Activated CD4-positive, alpha-beta T cell treated with anti-CD3 and anti-CD28 coated beads, Interleukin-2, amount 50 U/mL, for 48 hours (primary cell): ENCODE measurements at places on chromosomes 12 and 14.
A peak's percentile ranks its signal among the peaks of the same experiment; 100 is the strongest.

GRCh38 chr12:124165695-124166094, 129.2 kb upstream of the RFLNA start:
- no peak for DNase-seq

DNA sequence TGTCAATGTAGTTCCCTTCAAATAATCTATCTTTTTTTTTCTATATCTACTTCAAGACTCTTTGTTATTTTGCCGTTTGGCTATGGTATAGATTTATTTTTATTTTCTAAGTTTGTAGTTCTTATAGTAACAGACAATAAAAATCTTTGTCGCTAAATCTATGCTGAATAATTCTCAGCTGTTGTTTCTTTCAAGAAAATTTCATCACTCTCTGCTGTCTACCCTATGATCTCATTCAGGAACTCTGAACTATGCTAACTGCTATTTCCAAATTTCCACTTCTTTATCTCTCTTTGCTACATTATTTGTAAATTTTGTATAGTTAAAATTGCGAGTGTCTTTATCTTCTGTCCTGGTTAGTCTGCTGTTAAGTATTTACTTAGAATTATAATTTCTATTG, 353.6 kb downstream of the LRFN5 start:
- no peak for DNase-seq

DNA sequence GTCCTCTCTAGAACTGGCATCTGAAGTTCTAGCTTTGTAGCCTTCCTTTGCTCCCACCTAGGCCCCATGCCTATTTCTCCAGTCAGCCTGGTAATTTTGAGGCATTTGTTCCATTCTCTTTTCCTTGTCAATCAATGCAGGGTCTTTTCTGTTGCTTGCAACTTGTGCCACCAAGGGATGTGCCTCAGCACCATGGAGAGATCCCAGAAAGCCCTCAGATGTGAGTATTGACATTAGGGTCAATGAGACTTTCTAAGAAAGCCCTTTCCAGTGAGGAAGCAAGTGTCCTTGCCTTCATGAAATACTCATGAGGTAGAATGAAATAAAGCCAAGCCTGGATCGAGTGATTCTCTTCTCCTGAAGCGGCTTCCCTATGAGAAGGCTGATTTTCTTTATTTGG, 213.9 kb downstream of the SLC15A4 start:
- DNase-seq = no peak

GRCh38 chr12:77837876-77838291, 7.2 kb downstream of the NAV3 start:
- DNase-seq = no peak

DNA sequence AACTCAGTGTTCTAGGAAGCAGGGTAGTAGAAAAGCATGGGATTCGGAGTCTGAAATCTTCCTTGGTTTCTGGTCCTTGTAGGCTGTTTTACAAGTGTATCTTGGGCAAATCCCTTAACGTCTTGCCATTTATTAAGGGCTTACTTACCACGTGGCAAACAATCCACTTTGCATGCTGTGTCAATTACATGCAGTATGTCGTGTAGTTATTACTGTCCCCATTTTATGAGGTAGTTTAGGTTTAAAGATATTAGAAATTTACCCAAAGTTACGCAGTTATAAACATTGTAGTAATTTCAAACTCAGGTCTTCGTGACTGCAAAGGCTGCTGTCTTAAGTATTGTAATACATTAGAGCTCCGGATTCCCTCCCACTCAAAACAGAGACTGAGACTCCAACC, 1.5 kb upstream of the NOVA1 start:
- DNase-seq = no peak

DNA sequence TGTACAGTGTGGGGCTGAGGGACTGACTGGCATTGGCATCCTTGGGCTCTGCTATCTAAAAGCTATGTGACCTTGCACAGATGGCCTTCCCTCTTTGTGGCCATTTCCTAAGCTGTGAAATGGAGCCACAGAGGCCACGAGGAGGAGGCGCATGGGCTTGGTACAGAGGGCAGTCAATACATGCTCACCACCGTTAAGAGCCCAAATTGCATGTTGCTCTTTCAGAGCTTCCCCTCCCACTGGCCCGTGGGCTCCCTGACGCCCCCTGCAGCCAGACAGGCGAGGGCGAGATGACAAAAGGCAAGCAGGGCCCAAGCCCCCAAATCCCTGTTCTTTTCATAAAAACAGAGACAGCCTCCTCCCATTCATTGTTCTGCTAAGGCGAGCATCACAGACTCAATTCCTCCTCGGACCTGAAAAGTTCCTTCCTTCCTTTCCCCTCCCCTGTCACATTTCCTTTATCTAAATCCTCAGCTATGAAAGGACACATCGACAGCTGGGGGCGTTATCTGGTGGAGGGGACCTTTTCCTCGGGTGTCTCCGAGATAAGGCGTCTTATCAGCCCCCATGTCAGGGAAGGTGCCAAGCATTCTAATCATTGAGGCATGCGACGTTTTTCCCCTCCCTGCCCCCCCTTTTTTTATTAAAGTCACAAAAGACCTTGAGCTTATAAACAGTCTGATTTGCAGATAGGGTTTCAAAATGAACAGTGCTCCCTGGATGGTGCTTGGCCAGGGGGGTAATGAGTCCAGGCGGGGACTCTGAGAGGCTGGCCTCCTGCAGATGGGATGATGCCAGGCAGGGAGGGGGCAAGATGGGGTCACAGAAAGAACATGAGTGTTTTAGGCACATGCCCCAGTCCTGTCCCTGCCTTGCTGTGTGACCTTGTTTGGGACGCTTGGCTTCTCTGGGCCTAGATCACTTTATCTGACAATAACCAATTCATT, 26.4 kb downstream of the FAM222A start:
- DNase-seq = no peak

- no peak for DNase-seq
Measured at GRCh38 chr12:47297993-47298392, 218.2 kb upstream of the AMIGO2 start.

DNA sequence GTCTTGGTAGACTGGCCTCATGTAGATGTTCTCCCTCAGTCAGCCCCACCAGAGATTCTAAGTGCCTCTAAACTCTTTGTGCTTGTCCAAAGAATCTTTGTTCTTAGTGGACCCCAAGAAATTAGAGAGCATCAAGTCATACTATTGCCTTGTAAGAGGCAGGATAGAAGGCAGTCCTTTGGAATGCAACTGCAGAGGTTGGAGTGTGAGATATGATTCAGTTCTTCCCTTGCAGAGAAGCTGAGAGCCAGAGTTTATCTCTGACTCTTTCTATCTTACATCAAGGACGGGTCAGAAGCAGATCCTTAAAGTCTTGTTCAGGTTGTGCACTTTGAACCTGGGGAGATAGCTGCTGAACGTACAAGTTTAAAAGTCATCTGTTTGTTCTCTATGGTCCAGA, 21.1 kb downstream of the TMX1 start:
- no peak for DNase-seq

- DNase-seq = no peak
Measured at GRCh38 chr12:104669089-104669721, 212.5 kb downstream of the CHST11 start.

- no peak for DNase-seq
Measured at GRCh38 chr12:27474344-27474743, 27.8 kb downstream of the SMCO2 start.

DNA sequence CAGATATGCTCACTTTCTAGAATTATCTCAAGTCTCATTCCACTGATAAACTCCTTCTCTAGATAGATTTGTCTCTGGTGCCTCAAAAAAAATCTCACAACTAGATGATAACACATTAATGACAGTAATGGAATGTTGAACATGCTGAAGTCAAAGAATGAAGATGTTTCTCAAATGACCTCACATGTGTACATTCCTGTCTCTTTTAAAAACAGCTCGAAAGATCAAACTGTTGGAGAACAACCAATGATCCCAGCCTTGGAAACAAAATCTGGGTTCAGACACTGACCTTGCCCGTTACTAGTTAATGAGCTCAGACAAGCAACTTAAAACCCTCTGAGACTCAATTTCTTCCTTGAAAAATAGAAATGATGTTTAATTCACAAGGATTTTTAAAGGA, 44.7 kb upstream of the KCNJ8 start:
- no peak for DNase-seq

GRCh38 chr12:1297206-1297605, 297.2 kb downstream of the FBXL14 start:
- no peak for DNase-seq

DNA sequence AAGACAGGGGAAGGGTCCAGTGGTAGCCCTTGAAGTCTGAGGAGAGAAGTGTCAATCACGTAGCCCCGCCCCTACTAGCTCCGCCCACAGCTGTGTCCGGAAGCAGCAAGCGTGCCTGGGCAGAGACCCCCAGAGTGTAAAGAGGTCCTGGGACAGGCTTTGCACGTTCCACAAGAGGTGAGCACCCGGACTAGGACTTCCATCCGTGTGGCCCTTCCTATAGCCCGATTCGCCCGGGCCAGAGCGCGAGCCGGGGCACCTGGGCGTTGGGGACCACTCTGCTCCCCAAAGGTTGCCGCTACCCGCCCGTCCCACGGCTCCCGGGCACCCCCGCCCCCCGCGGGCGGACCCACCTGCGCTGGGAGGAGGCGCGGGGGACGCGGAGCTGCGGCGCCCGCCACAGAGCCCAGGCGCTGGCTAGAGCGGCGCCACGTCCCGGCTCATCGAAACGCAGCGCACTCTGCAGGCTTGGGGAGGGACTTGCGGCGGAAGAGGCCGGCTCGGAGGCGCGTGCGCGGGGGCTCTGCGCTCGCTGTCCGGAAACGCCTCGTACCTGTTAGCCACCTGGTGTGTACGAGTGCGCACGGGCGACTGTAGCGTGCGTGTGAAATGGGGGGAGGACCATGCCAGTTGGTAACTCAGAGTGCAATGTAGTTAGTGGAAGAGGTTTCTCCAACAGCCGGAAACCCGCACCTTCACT, at the start of gene RABGGTA:
TSS of gene RABGGTA (minus strand) at position 464 of the 700 bp plus-strand sequence. CDS start 482 bp downstream, outside the sequence.
- DNase-seq = peak; percentile 85

DNA sequence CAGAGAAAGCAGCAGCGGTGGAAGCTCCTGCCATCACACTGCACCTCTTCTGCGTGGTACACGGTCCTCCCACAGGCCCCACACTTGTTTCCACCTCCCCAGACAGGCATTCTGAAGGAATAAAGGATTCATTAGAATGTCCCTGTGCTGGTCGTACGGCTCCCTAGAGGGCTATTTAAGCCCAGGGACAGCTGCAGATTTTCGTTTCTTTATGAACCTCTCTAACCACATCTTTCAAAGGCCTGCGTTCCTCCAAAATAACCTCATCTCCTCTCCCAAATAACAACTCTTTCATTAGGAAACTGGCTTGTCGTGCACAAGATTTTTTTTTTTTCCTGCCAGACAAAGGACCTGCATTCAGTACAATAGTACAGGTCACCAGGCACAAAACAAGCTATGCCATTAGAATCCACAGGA, 12.7 kb downstream of the CSRP2 start:
- DNase-seq = no peak

DNA sequence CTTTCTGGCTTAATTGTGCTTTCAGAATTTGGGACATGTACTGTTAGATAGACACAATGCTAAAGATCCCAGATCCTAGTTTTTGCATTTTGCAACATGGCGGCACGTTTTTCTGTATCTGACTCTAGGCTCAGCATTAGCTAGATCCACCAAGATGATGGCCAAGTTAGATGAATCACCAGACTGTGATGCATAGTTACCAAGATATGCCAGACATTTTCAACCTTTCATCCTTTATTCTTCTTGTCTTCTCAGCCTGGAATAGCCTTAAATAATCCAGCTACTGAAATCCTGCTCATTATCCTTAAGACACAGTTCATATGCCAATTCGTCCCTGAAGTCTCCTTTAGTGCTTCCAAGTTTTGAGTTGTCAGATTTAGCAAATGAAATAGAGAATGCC, 144.9 kb upstream of the CRY1 start:
- DNase-seq = no peak

DNA sequence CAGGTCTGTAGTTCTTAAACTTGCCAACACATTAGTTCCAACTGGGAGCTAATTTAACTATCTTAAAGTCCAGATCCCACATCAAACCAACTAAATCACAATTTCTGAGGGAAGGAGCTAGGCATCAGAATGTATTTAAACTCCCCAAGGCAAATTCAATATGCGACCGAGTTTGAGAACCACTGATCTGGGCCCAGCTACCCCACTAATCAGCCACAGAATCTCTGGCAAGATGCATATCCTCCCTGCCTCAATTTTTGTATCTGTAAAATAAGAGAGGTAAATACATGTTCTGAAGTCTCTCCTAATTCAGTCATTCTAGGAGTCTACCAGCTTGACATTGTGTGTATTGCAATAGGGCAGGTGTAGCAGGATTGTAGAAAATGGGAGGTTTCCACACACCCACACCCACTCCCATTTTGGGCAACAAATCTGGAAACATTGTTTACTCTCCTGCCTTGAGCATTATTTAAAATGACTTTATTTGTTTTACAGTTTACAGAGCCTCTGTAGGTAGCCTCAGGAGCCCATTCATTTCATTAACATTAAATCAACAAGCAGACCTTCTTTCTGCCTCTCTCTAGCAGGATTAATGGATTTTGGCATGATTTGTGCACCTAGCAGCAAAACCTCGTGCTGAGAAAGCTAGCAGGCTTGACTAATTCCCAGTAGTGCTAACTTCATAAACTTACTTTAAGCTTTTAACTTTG, 15.6 kb downstream of the LGR5 start:
- DNase-seq = no peak

- DNase-seq = no peak
Measured at GRCh38 chr12:58372298-58372697, 430.9 kb downstream of the ATP23 start.

DNA sequence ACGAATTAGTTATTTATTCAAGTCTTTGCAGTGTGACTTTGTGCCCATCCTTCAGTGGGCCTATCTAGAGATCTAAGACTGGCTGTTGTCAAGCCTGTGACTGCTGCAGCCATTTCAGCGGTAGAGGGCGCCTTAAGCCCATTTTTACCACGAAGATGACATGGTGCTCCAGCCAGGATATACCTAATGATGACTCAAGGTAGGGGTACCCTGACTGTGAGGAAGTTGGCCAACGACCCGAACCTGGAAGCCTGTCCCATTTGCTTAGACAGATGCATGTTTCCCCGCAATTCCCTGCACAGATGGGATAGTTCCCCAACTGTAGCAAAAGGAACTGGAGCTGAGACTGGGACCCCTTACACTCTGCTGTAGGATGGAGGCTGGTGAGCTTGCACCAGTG, 41.3 kb downstream of the RAB3IP start:
- no peak for DNase-seq

DNA sequence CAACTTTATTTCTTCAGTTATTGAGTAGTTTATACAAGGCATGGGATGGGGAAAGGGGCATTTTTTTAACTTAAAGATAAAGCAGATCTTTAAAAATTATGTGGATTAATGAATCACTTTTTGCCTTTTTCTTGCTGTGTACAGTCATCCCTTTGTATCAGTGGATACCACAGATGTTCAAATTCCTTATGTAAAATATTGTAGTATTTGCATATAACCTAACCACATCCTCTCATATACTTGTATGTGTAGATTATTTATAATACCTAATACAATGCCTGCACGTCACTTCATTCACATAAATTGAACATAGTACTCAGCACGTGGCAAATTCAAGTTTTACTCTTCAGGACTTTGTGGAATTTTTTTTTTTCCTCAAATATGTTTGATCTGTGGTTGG, 66.5 kb upstream of the MON2 start:
- DNase-seq = no peak
